ENCODE measurements at places on chromosomes 4 and X.

DNA sequence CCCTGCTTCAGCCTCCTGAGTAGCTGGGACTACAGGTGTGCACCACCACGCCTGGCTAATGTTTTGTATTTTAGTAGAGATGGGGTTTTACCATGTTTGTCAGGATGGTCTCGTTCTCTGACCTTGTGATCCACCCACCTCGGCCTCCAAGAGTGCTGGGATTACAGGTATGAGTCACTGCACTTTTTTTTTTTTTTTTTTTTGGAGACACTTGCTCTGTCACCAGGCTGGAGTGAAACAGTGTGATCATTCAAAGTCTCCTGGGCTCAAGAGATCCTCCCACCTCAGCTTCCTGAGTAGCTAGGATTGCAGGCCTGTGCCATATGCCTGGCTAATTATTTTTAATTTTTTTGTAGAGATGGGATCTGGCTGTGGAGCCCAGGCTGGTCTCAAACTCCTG, 338.8 kb downstream of the PPP3CA start:
- DNase-seq = no peak

DNA sequence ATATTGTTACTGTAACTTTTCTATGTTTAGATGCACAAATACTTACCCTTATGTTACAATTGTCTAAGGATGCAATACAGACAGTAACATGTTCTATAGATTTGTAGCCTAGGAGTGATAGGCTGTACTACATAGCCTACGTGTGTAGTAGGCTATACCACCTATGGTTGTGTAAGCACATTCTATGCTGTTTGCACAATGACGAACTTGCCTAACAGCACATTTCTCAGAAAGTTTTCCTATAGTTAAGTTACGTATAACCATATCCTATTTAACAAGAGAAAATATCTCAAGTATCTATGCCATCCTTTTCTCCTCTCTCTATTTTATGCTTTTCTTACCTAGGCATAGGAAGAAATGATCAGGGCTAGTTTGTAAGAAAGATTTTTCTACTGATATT, 710.8 kb upstream of the HTR2C start:
- no peak for DNase-seq

DNA sequence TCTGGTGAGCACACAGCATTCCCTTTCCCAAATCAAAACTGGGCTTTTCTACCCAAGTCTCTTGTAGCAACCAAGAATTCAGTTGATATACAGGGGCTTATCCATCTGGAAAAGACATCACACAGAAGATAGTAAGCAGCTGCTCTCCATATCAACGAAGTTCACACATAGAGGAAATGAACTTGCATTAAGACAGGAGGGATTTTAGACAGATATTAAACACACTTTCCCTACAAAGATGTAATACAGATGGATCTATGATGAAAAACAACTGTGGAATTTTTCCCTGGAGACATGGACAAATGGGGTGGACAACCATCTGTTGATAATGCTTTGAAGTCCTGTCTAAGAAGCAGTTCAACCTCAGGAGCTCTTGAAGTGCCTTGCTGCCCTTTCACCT, 9.8 kb upstream of the PDE5A start:
- DNase-seq = no peak

GRCh38 chr4:8152865-8153257, 5.8 kb downstream of the ABLIM2 start:
- DNase-seq = no peak

DNA sequence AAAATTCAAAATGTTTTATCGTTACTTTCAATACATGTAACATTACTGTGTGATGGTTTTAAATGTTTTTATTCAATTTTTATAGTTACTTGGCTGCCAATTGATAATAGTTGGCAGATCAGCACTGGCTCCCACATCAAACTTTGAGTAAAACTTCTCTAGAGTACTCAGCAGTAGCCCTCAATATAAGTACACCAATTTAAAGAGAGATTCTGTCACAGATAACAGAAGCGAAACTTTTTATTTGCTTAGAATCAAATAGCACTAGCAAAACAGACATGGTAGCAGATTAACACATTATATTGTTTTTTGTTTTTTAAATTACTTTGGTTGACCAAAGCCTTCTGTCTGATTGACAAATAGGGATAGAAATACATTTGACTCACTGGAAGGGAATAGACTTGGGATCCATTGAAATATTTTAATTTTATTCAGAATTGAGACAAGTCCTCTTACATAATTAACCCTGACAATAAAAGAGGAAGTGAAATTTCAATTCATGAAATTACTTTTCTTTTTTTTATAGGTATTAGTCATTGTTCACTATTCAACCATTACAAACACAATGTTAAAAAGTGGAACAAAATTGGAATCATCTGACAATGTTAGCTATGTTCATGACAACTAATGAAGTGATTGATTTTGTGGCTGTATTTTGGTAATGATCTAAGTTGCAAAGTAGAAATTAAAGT, 554.9 kb downstream of the KLHL4 start:
- no peak for DNase-seq

DNA sequence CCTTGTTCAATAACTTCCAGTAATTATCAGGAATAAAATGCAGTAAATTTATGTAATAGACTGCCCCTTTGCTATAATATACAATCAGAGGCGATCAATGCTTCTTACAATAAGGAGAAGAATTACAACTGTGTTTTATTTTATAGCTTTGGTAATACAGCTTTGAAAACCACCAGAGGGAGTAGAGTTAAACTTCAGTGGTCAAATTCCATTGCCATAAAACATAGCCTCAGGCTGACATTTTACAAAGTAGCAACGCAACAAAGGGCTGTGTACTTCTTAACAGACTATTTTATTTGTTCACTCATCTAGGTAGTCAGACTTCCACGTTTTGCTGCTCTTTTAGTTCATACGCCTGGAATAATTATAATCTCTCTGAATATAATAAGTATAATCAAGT, 58.5 kb downstream of the TEX13C start:
- DNase-seq = no peak

GRCh38 chr4:67470871-67471270, 74.4 kb downstream of the CENPC start:
- DNase-seq = no peak

DNA sequence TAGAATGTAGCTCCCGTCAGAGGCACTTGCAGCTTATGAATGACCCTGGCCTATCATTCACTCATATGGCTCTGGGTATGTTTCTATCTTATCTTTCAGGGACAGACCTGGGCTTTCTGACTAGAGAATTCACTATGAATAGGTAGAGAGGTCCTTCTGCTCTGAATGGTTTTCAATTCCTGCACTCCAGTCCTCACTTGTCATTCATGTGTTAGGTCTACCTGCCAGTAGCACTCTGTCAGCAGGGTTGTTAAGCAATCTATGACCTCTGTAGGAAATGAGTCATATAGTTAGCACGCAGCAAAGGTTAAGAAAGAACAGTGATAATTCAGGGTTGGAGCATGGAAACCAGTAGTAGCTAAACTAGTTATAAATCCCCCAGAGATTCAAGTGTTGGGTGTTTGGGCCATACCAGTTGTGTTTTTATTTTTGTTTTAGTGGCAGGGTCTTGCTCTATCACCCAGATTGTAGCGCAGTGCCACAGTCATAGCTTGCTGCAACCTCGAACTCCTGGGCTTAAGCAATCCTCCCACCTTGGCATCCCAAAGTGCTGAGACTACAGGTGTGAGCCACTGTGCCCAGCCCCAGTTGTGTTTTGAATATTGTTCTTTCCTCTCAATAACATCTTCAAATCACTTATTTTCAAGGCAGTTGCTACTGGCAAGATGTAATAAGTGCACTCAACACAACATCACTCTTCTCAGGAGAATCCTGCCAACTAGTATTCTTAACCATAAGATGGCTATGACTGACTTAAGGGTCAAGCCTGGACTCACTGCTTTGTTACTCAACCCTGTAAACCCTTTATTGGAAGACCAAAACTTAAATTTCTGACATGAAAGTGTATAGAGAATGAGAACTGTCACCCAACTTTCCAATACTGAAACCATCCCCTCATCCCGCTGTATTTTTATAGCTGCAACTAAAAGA, 25.1 kb downstream of the ARL13A start:
- no peak for DNase-seq

DNA sequence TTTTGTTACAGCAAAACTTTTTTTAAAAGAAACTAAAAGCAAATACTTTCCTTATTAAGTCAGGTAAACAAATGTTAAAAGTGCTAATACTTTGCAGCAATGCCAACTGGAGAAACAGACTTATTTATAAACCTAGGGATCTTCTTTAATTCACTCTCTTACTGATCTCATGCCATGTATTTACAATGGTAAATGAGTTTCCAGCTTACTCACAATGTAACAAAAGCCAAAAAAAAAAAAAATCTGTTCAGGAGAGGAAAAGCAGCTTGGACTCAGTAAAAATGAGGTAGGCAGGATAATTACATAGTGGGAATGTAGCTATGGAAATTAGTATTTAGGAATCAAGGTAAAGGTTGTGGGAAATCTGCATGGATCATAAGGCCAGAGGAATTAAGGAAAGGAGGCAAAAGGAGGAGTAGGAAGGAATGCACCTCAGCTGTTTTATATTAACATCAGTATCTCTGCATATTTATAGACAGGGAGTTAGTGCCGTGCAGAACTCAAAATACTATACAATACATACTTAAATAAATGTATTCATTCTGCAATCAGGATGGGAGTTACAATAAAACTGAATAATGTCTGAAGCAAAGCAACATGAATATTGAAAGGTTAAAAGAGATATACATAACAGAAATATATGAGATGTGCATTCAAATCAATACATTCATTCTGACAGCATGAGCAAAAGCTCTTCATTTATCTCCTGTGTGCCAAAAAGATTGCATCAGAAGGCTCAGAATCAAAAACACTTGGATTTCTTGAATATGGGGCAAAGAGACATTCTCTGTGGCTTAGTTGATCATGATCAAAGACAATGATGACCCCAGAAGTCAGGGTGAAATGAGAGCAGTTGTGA, 57.9 kb upstream of the ETNPPL start:
- no peak for DNase-seq

DNA sequence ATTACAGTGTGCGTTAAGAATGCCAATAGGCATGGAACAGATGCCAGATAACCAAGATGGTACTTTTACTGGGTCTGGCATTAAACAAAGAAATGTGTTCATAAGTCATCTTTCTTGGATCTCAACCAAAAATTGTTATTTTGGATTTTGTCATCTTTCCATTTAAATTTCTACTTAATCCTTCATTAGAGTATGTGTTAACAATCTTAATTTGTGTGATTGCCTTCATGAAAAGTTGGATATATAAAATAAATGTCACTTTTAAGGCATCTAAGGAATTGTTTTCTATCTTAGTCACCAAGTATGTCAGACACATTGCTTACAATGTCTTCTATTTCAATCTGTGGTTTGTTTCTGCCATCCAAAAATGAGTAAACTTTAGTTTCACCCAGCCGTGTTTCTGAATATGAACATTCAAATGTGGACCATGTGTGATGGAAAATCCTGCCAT, 87.5 kb downstream of the PALLD start:
- DNase-seq = no peak

DNA sequence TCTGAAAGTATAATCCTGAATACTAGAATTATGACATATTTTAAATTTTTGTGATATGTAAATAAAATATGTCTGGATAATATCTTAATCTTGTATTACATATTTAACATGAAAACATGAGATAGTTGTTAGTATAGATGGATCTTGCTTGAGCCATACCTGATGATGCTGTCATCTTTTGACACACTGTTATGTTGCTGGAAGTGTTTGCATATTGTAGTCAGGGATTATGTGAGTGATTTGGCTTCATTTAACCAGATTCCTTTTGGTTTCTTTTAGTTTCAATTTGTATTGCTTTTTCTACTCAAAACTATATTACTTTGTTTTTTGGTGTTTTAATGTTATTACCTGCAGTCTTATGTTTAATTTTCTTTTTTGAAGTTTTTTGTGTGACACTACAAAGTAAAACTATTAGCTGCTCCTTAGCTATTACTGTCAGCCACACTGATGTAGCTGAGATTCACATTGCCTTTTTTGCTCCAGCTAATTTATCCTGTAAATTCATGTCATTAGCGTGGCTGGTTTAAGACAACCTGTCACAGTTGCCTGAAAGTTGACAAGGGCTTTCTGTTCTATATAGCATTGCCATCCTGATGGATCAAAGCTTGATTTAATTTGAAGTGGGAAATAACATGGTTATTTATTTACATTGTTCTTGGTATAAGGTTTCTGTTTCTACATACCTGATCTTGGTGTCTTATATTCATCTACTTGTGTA, 33.7 kb downstream of the METAP1 start:
- no peak for DNase-seq

DNA sequence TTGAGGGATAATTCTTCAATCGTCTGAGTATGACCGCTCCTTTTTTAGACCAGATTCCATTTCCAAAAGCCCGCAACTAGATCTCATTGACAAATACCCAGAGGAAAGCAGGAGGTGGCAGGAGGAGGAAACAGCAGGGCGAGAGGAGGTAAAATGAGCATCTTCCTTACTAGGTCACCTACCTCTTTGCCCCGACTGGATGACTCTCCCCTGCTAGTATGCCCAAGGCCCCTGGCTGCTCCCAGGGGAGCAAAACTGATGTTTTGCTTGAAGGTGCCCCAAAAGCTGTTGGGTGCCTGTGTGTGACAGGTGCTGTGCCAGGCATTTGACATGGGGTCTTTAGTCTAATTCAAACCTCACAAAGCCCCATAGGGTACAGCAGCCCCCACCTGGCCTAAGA, 48.9 kb downstream of the C4orf50 start:
- DNase-seq = no peak

DNA sequence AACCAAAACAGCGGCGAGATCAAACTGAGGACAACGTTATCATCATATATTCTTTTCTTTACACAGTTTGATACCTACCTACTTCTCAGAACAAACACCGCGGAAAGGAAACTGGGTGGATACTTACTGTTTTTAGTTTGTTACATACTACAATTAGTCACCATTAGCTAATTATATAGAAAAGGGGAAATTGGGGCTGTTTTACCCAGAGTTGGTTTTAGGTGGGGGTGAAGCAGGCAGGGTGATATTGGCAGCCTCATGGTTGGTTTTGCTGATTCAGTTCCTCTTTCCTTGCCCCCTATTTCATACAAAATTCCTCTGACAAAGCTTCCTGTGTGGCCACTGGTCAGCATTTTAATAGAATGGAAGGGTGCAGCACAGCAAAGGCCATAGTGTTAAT, 77.8 kb downstream of the SORBS2 start:
- no peak for DNase-seq

GRCh38 chrX:148389629-148390028, 110.8 kb upstream of the AFF2 start:
- no peak for DNase-seq

DNA sequence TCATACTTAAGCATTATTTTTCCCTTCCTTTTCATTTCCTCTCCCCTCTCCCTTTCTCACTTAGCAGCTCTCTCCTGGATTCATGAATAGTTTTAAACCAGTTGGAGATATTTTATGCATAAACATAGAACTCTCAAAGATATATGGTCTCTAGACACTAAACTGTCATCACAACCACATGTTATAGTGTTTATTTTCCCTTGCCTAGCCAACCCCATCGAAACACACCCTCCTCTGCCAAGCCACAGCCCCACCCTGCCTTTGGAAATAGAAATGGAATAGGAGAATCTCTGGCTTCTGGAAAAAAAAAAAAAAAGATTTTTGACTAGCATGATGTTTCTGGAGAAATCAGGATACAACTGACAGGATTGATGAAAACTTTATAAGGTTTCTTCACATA, 64.8 kb upstream of the RBPJ start:
- no peak for DNase-seq

GRCh38 chr4:152738827-152739226, 40.7 kb downstream of the TIGD4 start:
- DNase-seq = no peak

Data from CD8-positive, alpha-beta T cell (primary cell).